ENCODE measurements at places on chromosomes 2 and 18.

- no peak overlapping the region for H3K27ac ChIP-seq
- no peak for DNase-seq
- H3K4me3 ChIP-seq, result no peak overlapping the region
These were observed 49.2 kb downstream of the CELF4 start for GRCh38 chr18:37516361-37516853.

- H3K36me3 ChIP-seq, result no peaks in the 10 kb centered on the region
- H3K27ac ChIP-seq, result peak overlapping the region; percentile 63
- no peaks in the 10 kb centered on the region for H3K27me3 ChIP-seq
- DNase-seq, result peak; percentile 95
- peak overlapping the region; percentile 56 for H3K4me3 ChIP-seq
- H3K4me1 ChIP-seq, result peaks cover 31% of the 10 kb centered on the region
These were observed 35.3 kb downstream of the NHEJ1 start for GRCh38 chr2:219125225-219125885.

- no peak overlapping the region for H3K27ac ChIP-seq
- H3K27me3 ChIP-seq, result no peaks in the 10 kb centered on the region
- DNase-seq, result peak; percentile 17
- H3K36me3 ChIP-seq, result no peaks in the 10 kb centered on the region
- H3K4me3 ChIP-seq, result no peak overlapping the region
These were observed 24.3 kb upstream of the FOSL2 start for GRCh38 chr2:28368357-28368798.

- H3K27ac ChIP-seq, result no peak overlapping the region
- no peak overlapping the region for H3K4me3 ChIP-seq
- peaks cover 9% of the 10 kb centered on the region for H3K4me1 ChIP-seq
- H3K27me3 ChIP-seq, result no peaks in the 10 kb centered on the region
- DNase-seq, result no peak
- no peaks in the 10 kb centered on the region for H3K36me3 ChIP-seq
These were observed 375.8 kb upstream of the LYPD1 start for GRCh38 chr2:133045787-133046186.

DNA sequence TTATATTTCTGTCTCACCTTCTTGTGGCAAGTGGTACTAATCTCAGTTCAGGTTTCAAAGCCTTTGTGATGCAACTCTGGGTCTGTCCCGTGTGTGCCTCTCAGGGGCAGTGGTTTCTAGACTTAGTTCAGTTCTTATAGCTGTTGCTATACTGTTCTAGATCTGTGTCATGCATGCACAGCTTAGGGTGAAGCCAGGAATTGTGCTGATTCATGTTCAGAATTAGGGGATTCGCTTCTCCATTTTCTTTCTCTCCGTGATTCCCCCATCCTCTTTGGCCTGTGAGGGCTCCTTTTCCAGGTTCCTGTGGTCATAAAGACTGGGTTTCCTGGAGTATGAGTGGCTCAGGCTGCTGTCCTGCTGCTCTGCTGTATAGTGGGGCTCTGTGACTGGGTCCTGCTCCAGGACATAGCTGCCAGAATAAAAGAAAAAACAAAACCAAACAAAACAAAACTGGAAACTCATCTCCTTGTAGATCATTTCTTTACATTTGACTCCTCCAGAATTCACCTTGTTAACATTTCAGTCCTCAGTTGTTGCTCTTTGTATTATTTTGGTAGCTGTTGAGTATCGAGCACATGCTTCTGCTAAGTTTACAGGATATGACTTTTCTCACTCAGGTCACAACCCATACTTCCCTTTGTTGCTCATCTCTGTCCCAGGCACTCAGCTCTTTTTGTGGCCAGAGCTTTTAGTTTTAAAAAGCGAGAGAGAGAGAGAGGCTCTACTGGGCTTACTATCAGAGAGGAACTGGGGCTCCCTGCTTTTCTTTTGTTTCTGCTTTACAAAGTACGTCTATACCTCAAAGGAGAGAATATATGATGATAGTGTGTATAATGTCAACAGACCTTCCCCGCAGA, 34.2 kb downstream of the CERS6 start:
- H3K4me1 ChIP-seq, result peaks cover 24% of the 10 kb centered on the region
- H3K27me3 ChIP-seq, result no peaks in the 10 kb centered on the region
- no peaks in the 10 kb centered on the region for H3K36me3 ChIP-seq
- DNase-seq, result peak; percentile 28

Data from HFFc6 (cell line).